NCI-H526 treated with DMSO at 0.1 percent for 48 hours (cell line): ENCODE measurements at places on chromosomes 2 and 18.

GRCh38 chr18:63562284-63562683, 20.1 kb downstream of the SERPINB12 start:
- no peak for DNase-seq

- no peak for DNase-seq
Measured at GRCh38 chr2:175475130-175475529, 293.6 kb upstream of the ATP5MC3 start.

DNA sequence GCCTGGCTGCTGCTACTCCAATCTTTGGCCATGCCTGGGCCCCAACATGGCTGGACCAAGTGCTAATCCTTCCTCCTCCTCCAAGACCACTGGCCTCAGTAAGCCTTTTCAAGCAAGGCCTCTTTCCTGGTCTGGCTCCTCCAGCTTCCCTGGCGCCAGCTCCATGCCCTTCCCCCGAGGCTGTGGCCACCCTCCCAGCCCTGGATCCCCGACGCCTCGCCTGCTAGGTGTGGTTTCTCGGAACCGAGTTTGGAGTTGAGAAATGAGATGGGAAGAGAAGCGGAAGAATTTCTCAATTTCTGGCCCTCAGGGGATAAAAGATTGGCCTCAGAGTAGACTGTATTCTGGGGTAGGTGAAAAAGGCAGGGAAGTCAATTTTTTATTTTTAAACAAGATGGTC, 46.4 kb downstream of the ADCY3 start:
- DNase-seq: no peak

GRCh38 chr2:236122236-236122635, 46.0 kb downstream of the GBX2 start:
- DNase-seq: no peak

DNA sequence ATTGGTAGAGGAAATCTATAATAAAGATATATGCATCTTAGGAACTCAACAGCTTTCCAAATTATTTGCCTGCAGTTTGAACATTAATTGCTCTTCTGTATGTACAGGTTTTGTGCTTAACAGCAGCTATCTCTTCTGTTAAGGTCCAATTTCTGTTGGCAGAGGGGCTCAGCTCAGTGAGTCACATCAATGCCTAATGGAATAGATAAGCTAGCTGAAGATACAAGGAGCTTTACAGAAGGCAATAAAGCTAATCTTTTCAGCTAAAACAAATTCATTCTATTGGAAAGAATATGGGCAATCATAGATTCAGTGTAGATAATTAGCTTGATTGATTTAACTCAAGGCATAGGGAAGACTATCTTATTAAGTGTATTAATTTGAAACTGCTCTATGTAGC, 58.4 kb upstream of the UNC80 start:
- no peak for DNase-seq

DNA sequence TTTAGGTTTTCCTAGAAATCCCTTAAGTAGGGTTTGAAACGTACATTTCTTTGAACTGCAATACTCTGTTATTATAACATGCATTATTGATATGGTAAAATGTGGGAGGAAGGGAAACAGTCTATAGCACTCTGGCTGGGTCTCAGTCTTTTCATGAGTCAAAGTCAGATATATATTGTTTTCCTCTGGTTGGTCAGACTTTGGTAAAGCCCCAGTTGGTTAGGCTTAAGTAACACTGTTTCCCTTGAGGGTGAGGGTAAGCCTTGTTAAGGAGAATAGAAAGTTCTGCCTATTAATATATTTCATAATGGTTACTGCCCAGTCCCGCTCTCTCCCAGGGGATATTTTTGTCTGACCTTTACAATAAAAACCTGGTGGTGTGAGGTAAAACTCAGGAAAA, 44.7 kb upstream of the TNP1 start:
- no peak for DNase-seq

GRCh38 chr2:167398873-167399272, 510.6 kb downstream of the XIRP2 start:
- no peak for DNase-seq

DNA sequence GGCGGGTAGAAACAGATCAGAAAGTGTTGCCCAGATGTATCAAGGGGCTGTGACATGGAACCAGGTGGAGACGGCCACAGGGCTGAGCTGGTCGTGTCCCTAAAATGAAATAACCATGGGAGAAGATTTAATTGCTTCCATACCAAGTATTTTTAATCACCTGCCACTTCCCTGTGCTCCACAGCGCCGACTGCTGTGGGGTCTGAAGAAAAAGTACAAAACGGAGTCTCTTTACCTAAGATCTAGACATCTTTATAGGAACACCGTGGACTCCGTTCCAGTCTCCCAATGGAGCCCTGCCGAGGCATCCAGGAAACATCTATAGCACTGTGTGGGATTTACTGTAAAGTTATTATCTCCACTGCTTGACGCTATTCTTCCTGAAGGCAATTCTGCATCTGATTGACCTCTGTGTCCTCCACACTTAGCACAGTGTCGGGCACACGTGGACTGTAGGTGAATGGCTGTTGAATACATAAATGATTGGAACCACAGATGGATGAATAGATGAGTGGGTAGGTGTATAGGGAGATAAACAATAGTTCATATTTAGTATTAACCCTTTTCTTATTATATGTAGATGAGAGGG, 21.6 kb upstream of the GYPC start:
- no peak for DNase-seq

GRCh38 chr2:201154615-201155399, 28.1 kb upstream of the CASP10 start:
- no peak for DNase-seq
